ENCODE measurements at places on chromosomes 7 and 10.
A peak's percentile ranks its signal among the peaks of the same experiment; 100 is the strongest.

GRCh38 chr10:122911889-122912484 is 1.6 kb downstream of the FAM24A start:
- peak; percentile 67 for DNase-seq

DNA sequence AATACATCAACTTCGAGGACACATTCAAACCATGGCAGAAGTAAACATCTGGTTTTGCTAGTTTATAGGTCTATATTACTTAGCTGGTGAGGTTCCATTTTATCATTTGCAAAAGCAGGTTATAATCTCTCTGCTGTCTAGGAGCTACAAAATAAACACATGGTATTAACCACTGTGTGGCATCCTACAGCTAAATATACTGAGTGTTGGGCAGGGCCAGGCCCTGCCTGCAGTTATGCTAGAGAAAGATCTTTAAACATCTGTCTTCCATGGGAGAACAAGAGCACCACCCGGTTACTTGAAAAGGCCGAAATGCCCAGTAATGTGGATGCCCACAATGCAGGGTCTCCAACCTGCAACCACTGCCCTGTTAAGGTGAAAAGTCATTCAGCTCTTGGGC is 20.6 kb upstream of the FKBP9 start:
- no peak for DNase-seq

DNA sequence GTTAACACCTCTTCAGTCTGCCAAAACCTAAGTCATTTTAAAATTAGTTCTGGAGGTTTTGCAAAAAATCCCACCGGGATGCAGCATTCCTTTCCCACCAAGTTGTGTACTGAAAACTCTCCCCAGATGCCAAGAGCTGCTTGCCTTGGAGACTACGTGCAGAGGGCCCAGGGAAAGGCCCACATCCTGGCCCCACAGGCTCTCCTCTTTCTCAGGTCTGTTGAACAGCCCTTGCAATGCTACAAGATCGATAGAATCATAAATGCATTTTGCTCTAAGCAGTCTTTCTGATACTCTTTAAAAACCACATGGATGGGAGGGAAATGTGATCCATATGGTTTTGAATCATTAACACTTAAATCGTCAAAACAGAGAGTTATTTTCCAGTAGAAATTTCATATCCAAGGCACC is 126.7 kb upstream of the ZMIZ1 start:
- no peak for DNase-seq

- DNase-seq: peak; percentile 71
These were observed 112.8 kb downstream of the CDK14 start for GRCh38 chr7:90708841-90709317.

DNA sequence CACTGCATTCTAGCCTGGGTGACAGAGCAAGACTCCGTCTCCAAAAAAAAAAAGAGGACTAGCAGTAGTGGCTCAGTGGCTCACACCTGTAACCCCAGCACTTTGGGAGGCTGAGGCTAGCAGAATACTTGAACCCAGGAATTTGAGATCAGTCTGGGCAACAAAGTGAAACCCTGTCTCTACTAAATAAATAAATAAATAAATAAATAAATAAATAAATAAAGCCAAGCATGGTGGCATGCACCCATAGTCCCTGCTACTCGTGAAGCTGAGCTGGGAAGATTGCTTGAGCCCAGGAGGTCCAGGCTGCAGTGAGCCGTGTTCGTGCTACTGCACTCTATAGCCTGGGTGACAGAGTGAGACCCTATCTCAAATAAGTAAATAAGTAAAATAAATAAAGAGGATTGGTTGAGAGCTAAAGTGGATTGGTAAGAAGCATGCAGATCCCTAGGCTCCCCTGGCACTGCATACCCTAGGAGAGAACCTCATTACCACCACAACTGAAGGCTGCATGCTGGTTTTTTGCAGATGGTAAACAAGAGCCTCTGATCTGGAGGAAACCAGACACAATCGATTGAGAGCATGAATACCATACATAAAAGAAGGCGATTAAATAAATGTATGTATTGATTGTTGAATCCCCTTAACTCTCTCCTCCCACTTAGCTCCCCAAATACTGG is 163.2 kb downstream of the REEP3 start:
- no peak for DNase-seq

DNA sequence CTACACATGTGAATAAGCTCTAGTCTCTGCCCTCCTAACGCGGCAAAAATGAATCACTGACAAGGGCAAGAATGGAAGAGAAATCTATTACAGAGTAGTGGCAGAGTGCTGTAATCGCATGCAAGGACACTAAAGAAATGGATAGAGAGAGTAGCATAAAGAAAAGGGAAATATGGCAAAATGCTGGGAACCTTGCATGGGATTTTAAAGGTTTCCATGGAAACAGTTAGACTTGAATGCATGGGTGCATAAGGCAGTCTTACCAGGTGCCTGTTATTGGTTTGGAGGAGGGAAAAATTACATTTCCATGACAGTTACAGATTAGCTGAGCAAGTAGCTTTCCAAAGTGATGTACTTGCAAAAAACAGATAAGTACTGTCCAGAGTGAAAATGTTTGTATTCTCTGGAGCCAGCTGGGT is 233.4 kb downstream of the PTN start:
- no peak for DNase-seq

DNA sequence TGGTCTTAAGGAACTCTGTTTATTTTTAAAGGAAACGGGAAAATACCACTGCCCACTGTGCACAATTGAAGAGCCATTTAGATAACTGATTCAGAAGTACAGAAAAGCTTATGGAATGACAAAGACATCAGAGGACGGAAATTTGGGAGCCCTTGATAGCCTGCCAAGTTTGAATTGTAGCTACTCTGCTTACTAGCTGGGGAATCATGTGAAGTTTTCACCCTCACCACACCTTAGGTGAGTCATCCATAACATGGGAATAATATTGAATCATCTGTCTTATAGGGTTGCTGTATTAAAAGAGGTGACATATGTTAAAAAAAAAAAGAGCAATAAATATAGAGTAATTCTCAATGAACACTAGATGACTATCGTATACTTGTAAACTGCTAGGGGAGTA is 1104.2 kb downstream of the GATA3 start:
- DNase-seq: no peak

DNA sequence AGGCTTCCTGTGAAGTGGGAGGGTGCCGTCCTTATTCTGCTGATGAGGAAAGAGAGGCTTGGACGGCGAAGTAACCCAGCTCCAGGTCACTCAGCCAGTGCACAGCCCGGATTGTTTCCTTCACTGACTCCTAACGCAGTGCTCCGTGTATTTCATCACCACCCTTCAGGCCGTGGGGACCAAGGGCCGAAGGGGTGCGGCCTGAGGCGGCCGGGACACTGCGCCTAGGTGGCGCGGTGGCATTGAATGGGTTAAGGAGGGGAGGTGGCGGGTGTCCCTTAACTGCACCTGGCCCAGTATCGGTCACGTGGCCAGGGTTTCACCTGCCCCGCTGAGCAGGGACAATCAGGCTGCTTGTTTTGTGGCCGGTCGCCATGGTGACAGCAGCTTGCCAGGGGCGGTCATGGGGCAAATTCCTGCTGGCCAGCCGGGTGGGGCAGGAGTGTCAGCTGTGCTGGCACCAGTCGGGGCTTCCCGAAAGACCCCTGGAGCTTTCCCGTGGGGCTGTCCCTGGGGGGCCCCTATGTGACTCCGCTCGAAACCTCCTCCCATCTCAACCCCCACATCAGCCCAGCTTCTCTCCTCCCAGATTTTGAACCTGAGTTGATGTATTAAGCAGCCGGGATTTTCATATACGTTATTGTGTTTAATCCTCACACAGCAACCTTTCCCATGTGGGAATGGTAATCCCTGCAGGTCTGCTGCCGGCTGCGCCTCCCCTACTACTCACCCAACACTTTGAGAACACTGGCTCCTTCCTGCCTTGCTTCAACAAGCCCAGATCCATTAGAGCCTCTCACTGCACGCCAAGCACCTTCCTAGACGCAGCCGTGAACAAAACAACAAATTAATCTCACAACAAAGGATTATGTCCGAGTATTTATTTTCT is 4.4 kb upstream of the ABHD11 start:
- DNase-seq: no peak

GRCh38 chr7:111958431-111958830 is 247.8 kb downstream of the DOCK4 start:
- DNase-seq: no peak

GRCh38 chr7:76294344-76295024 is 8.0 kb upstream of the HSPB1 start:
- DNase-seq: peak; percentile 56

DNA sequence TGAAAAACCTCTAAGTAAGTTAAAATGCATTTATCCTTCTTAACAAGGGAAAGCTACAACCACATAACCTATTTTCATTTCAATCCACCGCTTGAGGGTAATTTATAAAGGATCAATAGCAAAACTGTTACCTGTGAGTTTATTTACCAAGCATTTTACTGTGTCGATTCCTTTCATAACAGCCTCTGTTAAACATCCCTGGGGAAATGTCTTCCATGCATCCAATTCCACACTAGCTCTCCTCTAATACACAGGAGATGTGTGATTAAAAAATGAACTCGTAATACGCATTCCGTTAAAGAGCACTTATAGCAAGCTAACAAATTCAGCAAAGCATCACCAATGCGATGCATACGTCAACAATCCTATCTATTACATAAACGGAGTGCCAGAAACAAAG is 185.7 kb downstream of the SFMBT2 start:
- no peak for DNase-seq

GRCh38 chr10:75187961-75188426 is 22.6 kb upstream of the VDAC2 start:
- DNase-seq: peak; percentile 75

DNA sequence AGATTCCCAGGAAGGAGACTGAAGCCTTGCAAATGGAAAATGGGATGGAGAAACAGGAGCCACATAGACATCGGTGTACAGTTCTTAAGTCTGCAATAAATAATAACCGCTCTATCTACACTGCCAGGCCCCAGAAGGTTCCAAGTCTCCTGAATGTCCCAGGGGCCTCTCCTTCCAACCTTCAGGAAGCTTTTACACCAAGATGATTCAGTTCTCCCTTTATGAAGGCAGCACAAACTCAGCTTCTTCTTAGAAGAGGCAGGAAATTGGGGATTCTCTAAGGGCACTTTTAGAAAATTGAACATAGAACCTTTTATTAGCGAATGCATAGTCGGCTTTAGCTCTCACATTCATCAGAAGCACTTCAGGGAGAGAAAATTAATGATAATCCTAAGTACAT is 130.8 kb upstream of the LYZL1 start:
- DNase-seq: no peak
